ENCODE measurements at places on chromosomes 5 and 9.
A peak's percentile ranks its signal among the peaks of the same experiment; 100 is the strongest.

GRCh38 chr5:139364466-139364865, 18.6 kb downstream of the SLC23A1 start:
- no peak for DNase-seq

DNA sequence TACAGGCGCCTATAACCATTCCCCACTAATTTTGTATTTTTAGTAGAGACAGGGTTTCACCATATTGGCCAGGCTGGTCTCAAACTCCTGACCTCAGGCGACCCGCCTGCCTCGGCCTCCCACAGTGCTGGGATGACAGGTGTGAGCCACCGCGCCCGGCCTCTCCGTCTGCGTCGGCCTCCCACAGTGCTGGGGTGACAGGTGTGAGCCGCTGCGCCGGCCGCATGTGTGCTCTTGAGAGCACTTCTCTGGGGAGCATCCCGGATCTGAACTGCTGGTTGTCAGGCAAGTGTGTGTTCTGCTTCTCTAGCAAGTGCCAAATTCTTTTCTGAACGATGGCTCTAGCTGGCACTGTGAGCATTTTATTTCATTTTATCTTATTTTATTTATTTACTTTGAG, 3.7 kb upstream of the ENTPD2 start:
- no peak for DNase-seq

- DNase-seq: peak; percentile 23
These were observed 5.3 kb downstream of the SLC36A3 start for GRCh38 chr5:151298063-151298855.

GRCh38 chr9:134634176-134634575, 7.4 kb upstream of the COL5A1 start:
- DNase-seq: no peak

- no peak for DNase-seq
These were observed 2.9 kb downstream of the IQGAP2 start for GRCh38 chr5:76406014-76406413.

DNA sequence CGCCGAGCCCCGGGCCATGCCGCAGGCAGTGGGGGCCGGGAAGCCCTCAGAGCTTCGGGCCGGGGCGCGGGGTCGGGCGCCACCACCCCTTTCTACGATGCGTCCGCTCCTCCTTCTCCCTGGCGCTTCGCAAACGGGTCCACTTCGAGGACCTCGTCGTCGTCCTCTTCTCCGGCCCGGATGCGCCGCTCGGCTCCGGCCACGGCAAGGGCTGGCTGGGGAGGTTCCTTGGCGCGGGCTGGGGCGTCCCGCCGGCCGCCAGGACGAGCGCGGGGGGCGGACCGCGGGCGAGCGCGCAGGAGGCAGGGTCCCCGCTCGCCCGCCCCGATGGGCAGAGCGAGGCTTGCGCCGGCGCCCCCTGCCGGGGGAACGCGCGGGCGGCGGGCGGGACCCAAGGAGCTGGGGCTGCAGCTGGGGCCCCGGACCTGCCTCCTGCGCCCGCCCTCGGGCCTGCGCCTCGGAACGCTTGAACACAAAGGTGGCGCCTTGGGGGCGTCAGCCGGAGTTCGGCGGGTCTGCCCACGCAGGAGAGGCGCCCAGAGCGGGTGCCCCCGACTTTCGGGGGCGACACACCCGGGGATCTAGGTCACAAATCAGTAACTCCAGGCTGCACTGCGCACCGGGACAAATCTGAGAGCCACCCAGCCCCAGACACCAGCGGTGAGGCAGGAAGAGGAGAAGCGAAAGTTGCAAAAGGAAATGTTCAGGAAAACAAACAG, at the start of gene ROR2:
Gene ROR2 (minus strand): TSS at position 283 of the 719 bp plus-strand sequence.
- DNase-seq: no peak

DNA sequence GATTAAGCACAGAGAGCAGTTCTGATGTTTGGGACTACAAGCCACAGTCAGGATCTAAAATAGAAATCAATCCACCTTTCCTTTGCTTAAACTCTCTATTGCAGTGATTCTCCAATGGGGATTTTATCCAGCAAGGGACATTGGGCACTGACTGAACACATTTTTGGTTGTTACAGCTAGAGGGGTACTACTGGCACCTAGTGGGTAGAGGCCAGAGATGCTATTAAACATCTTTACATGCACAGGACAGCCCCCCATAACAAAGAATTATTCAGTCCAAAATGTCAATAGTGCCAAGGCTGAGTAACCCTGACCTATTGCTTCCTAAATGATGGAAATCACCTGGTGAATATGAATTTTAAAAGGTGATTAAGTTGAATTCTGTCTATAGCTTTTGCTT, 12.0 kb downstream of the ZNF622 start:
- DNase-seq: no peak

DNA sequence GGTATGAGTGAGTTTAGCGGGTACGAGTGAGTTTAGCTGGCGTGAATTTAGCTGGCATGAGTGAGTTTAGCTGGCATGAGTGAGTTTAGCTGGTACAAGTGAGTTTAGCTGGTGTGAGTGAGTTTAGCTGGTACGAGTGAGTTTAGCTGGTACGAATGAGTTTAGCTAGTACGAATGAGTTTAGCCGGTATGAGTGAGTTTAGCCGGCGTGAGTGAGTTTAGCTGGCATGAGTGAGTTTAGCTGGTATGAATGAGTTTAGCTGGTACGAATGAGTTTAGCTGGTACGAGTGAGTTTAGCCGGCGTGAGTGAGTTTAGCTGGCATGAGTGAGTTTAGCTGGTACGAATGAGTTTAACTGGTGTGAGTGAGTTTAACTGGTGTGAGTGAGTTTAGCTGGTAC, 41.0 kb downstream of the PNPLA7 start:
- no peak for DNase-seq

DNA sequence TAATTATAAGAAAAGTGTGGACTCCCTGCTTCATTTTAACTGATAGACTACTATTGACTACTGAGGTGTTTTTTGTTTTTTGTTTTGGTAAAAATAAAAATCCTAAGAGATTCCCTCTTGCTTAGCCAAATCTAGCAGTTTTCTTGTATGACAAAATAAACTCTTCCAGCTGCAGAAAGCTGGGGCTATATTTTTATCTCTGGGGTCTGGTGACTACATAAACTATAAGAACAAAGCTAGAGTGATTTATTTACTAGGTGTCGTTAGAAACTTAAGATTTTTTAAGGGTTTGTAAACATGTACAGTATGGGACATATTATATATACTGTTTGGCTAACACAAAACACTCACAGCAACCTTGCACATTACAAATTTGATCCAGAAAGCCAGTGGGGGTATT, 467.4 kb upstream of the MPDZ start:
- no peak for DNase-seq
